Activated CD8-positive, alpha-beta memory T cell treated with anti-CD3 and anti-CD28 coated beads for 48 hours (primary cell): ENCODE measurements at places on chromosomes 5 and 9.

DNA sequence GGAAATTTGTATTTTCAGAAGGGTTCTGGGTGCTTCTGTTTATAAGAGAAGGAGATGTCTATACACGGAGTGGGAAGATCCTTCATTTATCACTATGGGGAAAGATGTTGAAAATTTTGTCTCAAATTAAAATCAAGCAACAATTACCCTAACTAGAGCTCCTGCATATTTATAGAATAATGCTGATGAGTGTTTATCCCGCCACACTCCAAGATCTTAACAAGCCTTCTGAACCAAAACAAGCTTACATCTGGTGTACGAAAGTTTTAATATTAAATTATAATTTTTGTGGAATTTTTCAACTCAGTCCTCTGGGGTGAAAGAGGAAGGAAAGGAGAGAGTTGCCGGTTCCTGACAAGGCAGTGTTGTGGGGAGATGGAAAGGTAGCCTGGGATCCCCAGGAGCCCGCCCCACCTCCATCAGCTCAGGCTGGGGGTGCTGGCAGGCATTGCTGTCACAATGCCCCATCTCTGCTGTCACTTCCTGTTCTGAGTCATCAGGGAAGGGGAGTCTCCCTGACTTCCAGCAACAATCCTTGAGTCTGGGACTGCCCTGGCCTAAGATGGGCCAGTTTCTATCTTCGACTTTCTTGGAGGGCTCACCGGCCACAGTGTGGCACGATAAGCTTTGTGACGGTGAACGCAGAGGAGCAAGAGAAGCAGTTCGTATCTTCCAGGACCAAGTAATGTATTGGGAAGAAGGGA, 64.5 kb downstream of the ERAP1 start:
- no peak for DNase-seq

GRCh38 chr5:131999041-131999440, 12.4 kb downstream of the ACSL6 start:
- no peak for DNase-seq

DNA sequence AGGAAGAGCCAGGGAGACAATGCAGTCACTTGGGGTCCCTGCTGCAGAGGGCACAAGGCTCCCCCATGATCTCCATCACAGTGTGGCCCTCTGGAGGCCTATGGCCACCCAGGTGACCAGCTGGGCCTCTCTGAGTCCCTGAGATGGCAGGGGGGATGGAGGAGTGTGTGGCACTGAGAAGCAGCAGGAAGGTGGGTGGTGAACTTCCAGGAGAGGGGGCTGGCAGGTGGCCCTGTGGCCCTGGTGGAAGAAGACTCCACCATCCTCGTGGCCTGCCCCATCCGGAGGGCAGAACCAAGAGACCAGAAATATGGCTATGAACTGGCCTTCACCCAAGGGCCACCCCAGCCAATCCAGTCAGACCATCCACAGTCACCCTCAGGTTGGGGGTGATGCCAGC, 31.7 kb upstream of the AFAP1L1 start:
- no peak for DNase-seq

DNA sequence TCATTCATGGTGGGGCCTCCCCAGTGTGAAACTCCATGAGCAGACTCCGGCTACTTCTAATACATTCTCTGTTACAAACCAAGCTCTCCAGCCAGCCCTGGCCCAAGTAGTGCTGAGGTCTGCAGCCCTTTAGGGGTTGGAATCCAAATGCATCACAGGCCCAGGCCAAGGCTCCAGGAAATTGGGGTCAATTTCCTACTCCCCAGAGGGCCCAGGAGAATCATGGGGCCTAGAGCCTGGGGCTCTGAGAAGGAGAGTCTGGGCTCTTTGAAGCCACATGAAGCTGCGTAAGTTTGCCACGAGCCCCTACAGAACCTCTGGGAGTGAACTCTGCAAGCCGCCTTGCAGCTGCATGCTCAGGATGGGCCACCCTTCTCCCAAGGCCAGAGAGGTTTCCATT, 206.4 kb downstream of the PAPPA start:
- DNase-seq: no peak

GRCh38 chr9:76586390-76587314, 127.7 kb downstream of the GCNT1 start:
- no peak for DNase-seq
